ENCODE measurements at places on chromosomes 16 and 17.

GRCh38 chr17:72387487-72387886 lies 266.7 kb downstream of the SOX9 start:
- no peak for DNase-seq

- no peak for DNase-seq
Measured at GRCh38 chr17:60091908-60092331, 13.2 kb upstream of the HEATR6 start.

GRCh38 chr17:79874329-79874981 lies 35.2 kb upstream of the CBX4 start:
- DNase-seq = peak; percentile 28

- no peak for DNase-seq
Measured at GRCh38 chr17:39171933-39172332, 6.0 kb upstream of the ARL5C start.

DNA sequence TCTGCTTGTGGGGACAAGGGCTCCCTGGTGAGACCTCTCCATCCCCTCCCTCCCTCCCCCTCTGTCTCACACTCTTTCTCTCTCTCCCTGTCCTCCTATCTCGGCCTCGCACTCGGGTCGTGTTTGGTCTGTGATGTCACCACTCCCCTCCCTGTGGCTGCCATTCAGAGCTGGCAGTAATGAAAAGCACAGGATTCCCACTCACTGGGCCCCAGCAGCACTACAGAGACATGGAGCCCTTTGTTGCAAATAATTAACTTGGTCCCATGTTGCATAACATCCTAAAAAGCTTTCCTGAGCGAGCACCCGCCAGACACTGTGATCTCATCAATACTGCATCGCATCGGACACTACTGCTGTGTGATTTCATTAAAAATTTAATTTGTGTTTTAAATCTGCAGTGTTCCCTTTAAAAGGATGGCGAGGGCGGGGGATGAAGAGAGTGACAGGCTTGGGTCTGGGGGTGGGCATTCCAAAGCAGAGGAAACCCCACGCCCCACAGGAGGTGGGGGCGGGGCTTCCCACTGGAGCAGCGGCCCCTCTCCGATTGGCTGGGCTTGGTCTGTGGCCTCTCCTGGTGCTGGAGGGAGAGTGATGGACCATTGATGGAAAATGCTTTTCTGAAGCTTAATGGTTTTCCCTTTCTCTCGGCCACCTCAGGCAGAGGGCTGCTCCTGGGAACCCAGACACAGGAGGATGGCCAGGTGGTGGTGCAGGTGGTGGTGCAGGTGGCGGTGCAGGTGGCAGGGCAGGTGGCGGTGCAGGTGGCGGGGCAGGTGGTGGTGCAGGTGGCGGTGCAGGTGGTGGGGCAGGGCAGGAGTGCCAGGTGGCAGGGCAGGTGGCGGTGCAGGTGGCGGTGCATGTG lies 15.3 kb upstream of the NPTX1 start:
- no peak for DNase-seq

DNA sequence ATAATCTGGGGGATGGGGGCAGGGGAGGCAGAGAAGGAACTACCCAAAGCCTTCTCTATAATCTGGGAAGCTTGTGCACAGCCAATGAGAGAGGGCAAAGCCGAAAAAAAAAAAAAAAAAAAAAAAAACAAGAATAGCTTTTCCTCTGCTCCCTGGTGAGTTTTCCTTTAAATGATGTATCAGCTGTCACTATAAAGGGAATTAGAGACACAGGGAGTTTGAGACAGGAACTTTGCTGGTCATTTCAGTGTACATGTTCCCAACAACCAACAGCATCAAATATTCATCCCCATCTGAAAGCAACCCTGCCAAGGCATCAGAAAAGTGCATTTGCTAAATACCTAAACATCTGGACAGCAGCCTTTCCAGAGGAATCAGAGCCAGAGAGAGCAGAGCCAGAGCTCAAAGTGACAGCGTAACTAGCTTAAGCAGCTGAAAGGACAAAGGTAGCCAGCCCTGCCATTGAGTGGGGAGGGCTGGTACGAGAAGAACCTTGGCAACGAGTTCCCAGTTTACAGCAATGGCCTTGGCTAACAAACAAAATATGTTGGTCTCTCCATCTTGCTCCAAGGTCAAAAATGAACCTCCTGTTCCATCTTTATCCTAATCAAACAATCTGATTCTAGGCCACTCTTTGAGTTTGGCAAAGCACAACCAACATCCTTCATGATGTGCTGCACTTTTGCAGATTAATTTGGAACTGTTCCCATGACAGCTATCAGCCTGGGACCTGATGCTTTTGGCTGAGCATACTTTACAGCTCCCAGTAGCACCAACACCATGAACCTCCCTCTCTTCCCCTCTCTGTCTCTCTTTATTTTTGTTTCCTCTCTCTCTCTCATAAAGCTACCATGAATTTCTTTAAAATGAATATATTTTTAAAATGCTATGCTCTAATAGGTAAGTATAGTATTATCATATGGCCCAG lies 143.7 kb upstream of the GNAO1 start:
- peak; percentile 67 for DNase-seq

DNA sequence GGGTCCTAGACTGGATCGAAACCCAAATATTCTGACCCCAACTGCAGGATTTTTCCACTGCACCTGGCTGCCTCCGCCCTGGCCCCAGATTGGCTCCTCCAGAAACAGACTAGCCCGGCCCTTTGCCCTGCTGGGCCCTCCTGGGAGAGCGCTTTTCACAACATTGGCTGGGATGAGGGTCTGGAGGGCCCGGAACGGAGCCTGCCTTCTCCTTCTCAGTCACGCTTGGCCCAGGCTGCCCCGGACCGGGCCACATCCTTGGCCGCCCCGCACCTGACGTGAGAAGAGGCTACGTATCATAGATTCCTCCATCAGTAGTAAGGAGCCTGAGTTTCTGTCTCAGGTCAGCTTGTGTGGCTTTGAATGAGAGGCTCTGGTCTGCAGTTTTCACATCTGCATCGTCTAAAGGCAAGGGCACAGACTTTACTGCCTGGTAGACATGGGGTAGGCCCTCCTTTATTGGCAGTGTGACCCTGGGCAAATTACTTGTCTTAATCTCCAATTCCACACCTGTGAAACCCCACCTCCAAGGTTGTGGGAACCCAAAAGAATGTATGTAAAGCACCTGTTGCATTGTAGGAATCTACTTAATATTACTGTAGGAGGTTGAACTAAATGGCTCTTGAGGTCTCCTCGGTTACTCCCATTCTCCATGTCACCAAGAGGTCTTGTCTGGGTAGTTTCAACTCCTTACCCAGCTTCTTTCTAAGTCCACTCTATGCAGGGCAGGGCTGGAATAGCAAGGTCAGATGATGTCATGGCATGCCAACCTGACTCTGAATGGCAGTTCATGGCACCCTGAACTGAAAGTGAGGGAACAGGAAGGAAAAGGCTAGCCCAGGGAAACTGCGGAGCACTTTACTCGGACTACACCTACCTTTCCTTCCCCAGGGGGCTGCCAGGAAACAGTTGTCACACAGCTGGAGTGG lies 661 bp downstream of the LRRC3C start:
- DNase-seq = no peak

GRCh38 chr17:35560703-35561102 lies at the start of gene SLFN14:
SLFN14 (minus strand) TSS chr17:35560819; CDS start chr17:35558062, 2,757 bp downstream.
- no peak for DNase-seq

- no peak for DNase-seq
Measured at GRCh38 chr17:50076221-50076590, 18.9 kb upstream of the PDK2 start.

GRCh38 chr17:56416682-56417351 lies 176.7 kb upstream of the NOG start:
- no peak for DNase-seq

- DNase-seq = no peak
Measured at GRCh38 chr16:17466876-17467275, 3.9 kb downstream of the XYLT1 start.

- peak; percentile 77 for DNase-seq
Measured at GRCh38 chr16:85173981-85174751, 61.9 kb upstream of the CIBAR2 start.

GRCh38 chr17:41096055-41096454 lies 1.9 kb downstream of the KRTAP4-8 start:
- no peak for DNase-seq

- no peak for DNase-seq
Measured at GRCh38 chr17:64615028-64615677, 47.0 kb downstream of the SMURF2 start.

DNA sequence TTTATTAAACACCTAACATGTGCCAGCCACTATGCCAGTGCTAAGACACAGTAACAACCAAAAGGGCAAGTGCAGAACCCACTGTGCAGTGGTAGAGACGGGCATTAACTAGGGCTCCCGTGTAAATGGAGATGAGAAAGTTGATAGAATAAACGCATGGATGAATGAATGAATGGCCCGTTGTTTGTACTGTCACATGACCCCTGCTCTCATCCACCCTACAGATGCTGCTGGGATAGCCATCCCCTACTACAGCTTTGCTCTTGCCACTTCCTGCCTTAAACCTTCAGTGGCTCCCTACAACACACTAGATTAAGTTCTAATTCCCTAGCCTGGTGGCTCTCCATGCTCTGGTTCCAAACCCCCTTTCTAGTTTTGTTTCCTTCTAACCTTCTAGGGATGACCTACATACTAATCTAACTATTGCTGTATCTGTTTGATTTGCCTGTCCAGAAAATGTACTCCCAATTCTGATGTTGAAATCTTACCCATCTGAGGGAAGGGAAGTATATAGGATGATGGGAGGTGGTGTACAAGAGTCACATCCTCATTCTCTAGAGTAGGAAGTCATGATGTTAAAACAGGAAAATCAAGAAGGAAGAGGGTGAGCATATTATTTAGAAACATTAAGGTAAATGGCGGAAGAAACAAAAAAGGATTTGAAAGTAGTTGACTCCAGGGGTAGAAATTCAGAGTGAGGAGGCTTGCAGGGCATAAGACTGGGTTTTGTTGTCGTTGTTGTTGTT lies 11.4 kb upstream of the TNRC6C start:
- no peak for DNase-seq

GRCh38 chr16:89484923-89485679 lies 5.3 kb downstream of the ANKRD11 start:
- peak; percentile 39 for DNase-seq

- no peak for DNase-seq
Measured at GRCh38 chr17:74569020-74570003, 2.0 kb upstream of the CD300H start.

DNA sequence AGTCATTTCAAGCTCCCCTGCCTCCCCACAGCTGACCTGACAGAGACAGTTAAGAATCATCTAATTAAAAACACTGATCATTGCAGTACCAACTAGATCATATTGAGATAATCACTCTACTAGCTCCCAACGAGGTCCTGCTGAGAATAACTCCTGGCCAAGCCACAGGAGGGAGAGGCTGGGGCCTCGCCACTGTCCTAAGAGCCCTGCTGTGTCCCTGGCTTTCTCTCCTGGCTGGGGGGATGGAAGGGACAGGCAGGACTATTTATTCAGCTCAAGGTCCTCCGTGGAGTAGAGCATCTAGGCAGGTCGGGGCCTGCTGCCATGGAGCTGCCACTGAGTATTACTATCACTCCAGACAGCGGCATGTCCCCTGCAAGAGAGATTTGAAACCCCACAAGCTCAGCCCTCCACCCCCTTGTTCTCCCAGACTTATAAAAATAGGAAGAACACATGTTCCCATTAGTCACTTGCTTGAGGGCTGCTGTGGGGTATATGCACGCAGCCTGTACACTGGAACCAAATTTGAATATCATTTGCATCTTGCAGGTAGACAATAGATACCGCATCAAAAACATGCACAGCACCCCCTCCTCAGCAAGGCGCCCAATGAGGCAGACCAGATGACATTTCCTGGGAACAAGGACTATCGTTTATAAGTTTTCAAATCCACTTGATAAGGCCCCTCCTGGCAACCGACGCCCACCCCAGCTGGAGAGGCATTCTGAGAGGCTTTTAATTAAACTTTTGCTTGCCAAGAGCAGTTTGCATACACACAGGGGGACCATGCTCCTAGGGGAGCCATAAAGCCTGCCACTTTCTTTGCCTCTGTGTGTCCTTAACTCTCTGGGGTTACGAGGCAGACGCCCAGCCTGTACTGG lies 385.2 kb upstream of the ZFHX3 start:
- DNase-seq = peak; percentile 13

DNA sequence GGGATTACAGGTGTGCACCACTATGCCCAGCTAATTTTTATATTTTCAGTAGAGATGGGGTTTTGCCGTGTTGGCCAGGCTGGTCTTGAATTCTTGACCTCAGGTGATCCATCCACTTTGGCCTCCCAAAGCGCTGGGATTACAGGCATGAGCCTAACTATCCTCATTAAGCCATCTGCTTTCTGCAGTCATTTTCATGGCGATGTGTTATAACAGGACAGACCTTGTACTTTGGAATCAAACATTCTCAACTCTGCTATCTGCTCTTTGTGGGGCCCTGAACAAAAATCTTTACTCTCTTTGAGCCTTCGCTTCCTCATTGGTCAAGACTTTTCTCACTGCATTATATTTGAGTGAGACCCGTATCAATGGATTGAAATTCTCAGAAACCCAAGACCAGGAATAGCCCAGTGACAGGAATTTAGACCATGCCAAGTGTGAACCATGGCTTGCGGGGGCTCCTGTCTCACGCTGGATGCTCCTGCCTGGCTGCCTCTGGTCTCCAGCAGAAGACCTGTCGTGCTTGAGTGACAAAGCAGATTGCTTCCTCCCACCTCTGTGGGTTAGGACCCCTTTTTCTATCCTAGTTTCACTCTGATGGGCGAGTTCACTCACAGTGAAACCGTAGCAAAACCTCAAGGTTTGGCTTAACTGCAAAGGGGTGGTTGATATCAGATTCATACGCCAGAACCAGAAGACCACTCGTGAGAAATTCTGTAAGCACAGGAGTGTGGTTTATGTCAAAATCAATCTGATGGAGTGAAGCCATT lies 519.1 kb downstream of the MAF start:
- no peak for DNase-seq

DNA sequence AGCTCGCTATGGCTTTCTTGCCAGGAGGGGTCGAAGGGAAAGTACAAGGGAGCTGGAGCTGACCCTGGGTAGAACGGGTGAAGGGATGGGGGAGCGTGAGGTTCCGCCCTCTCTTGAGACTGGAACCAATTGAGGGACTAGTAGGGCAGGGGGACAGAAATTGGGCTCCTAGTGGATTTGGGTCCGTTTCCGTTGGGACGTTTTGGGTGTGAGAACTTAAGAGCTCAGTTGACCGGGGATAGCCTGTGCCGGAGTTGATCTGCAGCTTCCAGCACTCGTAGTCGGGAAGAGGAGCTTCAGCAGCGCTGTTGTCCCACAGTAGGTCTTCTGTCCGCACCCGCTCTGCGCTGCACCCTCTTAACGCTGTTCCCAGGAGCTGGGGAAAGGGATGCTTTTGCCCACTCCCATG lies 481 bp downstream of the CNTROB start:
- DNase-seq = peak; percentile 46
